ENCODE measurements at places on chromosomes 1 and 21. TPM values are rescaled to one million over a fixed set of nuclear protein-coding genes. Genes with fewer than 3 reads are reported as not detected.

GRCh38 chr1:149962039-149962647 is 25.5 kb upstream of the MTMR11 start:
- DNase-seq: no peak

- DNase-seq: no peak
Measured at GRCh38 chr1:48066936-48067335, 69.8 kb upstream of the TRABD2B start.

- peak; percentile 44 for DNase-seq
Measured at GRCh38 chr21:45290948-45291612, 3.4 kb upstream of the POFUT2 start.

DNA sequence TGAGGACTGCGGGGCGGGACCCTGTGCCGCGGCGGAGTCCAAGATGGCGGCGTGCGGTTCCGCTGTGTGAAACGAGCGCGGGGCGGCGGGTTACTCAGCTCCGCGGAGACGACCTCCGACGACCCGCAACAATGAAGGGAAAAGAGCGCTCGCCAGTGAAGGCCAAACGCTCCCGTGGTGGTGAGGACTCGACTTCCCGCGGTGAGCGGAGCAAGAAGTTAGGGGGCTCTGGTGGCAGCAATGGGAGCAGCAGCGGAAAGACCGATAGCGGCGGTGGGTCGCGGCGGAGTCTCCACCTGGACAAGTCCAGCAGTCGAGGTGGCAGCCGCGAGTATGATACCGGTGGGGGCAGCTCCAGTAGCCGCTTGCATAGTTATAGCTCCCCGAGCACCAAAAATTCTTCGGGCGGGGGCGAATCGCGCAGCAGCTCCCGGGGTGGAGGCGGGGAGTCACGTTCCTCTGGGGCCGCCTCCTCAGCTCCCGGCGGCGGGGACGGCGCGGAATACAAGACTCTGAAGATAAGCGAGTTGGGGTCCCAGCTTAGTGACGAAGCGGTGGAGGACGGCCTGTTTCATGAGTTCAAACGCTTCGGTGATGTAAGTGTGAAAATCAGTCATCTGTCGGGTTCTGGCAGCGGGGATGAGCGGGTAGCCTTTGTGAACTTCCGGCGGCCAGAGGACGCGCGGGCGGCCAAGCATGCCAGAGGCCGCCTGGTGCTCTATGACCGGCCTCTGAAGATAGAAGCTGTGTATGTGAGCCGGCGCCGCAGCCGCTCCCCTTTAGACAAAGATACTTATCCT is 430 bp downstream of the RBM15 start:
- DNase-seq: peak; percentile 38

GRCh38 chr1:177210071-177210470 is 39.3 kb downstream of the BRINP2 start:
- DNase-seq: no peak

- DNase-seq: no peak
Measured at GRCh38 chr1:67726224-67726623, 41.2 kb downstream of the GADD45A start.

- DNase-seq: peak; percentile 79
Measured at GRCh38 chr1:146012703-146013558, 8.6 kb downstream of the HJV start.

GRCh38 chr21:31397515-31397926 is 53.5 kb upstream of the TIAM1 start:
- DNase-seq: peak; percentile 49

- no peak for DNase-seq
Measured at GRCh38 chr1:99533909-99534637, 111.8 kb upstream of the PALMD start.

- DNase-seq: no peak
Measured at GRCh38 chr21:17370263-17370662, 142.6 kb upstream of the CXADR start.

GRCh38 chr1:182198006-182198605 is 136.6 kb upstream of the ZNF648 start:
- DNase-seq: no peak

DNA sequence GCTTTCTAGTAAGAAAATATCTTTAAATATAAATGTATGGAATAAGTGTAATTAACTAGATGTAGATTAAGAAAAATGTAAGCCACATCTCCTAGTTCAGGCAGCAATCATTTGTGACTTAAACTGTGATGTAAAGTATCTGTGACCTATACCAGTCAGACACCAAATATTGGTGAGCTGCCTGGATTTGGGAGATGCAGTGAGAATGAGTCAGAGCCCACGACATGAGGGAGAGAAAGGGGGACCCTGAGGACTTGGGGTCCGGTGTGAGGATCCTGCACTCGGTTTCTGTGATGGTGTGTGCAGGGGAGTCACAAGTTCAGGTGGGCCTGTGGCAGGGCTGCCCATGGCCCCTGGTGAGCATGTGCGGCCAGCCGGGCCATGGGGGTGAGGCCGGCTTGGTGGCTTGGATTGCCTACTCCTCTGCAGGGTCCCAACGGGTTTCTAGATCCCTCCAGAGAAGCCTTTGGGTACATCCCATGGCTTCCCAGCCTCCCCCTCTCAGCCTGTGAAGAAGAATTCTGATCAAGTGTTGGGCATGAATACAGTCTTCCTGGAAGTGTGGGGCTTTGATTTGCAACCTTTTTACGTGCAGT is 19.0 kb upstream of the ABCG1 start:
- DNase-seq: no peak

DNA sequence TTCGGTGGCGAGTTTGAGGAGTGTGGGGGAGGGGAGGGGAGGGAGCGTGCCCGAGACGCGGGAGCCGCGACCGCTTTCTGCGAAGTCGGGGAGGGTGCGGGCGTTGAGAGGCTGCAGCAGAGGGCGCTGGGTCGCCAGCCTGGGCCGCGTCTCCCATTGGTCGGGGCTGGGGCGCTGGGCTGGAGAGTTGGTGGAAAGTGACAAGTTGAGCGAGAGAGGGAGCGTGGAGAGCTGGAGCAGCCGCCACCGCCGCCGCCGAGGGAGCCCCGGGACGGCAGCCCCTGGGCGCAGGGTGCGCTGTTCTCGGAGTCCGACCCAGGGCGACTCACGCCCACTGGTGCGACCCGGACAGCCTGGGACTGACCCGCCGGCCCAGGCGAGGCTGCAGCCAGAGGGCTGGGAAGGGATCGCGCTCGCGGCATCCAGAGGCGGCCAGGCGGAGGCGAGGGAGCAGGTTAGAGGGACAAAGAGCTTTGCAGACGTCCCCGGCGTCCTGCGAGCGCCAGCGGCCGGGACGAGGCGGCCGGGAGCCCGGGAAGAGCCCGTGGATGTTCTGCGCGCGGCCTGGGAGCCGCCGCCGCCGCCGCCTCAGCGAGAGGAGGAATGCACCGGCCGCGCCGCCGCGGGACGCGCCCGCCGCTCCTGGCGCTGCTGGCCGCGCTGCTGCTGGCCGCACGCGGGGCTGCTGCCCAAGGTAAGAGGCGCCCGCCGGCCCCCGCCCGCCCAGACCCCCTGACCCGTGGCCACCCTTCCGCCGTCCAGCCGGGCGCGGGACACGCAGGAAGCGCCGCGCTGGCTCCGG is at the start of gene ROR1:
Gene ROR1 (plus strand): TSS at position 203 of the 802 bp plus-strand sequence.
- peak; percentile 81 for DNase-seq

GRCh38 chr1:1435911-1436629 is 580 bp downstream of the VWA1 start:
- no peak for DNase-seq

- no peak for DNase-seq
Measured at GRCh38 chr1:50775740-50776139, 184.3 kb downstream of the FAF1 start.

DNA sequence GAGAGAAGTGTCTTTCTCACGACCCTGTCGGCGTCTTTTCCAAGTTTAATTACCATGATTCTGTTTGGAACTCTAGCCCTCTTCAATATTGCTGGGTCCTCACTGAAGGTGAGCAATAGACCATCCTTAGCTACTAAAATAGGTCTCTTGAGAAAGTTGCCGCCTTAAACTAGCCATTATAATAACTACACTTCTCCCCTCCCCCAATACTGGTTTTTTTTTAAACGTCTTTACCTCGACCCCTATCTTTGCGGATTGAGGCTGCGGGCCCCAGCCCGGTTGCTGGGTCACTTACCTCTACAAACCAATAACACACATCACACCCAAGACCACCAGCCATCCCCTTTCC is 672 bp downstream of the ENSA start:
- no peak for DNase-seq

- no peak for DNase-seq
Measured at GRCh38 chr1:186761358-186761757, 67.4 kb upstream of the PLA2G4A start.

DNA sequence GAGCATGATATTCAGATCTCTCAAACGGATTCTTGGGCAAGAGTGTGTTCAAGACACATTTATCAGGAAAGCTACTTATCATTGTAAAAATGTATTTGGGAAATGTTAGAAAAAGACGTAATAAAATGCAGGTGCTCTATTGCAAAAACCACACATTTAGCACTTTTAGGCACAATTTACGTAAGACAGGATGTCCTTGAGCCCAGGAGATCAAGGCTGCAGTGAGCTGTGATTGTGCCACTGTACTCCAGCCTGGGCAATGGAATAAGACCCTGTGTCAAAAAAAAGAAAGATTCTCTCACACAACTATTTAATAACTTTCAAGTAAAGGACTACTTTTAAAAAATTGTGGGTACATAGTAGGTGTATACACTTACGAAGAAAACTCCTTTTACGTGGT is 18.4 kb downstream of the SLC25A33 start:
- DNase-seq: no peak

The RNU1-1 gene
- 34,682 TPM for total RNA-seq

The CD1E gene
- 2.7 TPM for total RNA-seq

The MAP3K7CL gene
- 12.9 TPM for total RNA-seq

The UBR4 gene
- 93.4 TPM for total RNA-seq

The ERICH3 gene
- total RNA-seq: 0.10 TPM

The MLLT11 gene
- total RNA-seq: 3.1 TPM

The FCRL1 gene
- 0.39 TPM for total RNA-seq

The KIF26B gene
- total RNA-seq: 5.8 TPM

The CFAP45 gene
- total RNA-seq: 0.59 TPM
